ENCODE measurements at places on chromosomes 11 and 22.

DNA sequence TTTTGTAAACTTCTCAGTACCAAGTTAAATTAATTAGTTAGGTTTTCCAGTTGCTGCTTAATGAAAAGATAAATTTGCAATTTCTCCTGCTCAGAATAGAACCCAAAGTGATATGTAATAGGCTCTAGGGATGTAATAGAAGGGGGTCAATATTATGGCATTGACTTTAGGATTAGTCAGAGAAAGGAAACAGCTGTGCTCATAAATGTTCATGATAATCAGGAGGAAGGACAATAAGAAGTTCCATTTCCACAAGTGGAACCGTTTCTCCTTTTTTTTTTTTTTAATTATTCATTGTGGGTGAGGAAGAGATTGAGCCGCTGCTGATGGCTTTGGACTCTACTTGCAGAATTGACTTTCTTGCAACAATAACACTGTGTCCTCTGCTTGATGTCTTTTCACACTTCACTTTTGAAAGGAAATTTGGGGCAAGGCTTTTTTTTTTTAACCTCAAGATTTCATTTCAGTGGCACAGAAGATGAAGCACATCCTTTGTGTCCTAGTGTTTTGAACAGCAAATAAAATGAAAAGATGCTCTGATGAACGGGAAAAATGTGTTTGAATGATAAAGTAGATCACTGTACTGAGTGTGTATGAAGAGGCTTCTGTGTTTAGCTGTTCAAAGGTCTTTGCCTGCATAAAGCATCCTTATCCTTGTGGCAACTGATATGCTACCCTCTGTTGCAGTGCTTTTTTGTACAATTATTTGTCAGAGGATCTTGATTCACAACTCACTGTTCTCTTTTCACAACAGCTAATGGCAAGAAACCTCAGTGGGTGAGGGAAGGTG is 62.4 kb downstream of the GAS2 start:
- no peak for DNase-seq

DNA sequence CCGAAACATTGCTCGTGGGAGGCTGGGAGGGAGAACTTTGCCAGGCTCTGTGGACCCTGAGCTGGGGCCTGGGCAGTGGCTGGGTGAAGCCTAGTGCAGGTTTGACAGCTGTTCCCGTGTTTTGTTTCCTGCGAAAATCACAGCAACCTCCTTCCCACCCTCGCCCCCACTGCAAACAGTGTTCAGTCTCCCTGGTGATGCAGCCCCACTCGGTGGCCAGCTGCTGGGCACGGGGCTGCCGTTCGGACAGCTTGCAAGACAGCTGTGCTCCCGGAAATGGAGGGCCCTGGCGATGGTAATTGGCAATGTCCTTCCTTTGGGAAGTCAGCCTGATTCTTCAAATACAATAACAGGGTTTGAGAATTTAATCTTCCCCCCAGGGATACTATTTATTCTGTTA is 10.4 kb upstream of the GAL start:
- DNase-seq, result no peak

GRCh38 chr11:68838572-68838964 is 3.1 kb downstream of the CPT1A start:
- no peak for DNase-seq

DNA sequence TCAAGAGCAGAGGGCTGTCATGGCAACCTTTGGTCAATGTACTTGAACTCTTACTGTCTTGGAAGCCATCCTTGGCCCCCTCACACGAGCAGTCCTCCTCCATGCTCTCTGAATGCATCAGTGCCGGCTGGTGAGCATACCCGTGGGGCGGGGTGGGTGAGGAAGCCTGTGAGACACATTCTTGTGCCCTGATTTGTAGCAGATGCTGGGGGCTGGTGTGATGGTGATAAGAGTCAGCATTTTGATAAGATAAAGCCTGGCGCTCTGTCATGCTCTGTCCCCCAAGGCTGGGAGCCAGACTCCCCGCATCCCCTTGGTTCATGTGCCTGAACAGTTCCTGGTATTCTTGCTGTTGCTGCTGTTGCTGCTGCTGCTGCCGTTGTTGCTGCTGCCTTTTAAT is 20.5 kb upstream of the APOA1 start:
- no peak for DNase-seq

DNA sequence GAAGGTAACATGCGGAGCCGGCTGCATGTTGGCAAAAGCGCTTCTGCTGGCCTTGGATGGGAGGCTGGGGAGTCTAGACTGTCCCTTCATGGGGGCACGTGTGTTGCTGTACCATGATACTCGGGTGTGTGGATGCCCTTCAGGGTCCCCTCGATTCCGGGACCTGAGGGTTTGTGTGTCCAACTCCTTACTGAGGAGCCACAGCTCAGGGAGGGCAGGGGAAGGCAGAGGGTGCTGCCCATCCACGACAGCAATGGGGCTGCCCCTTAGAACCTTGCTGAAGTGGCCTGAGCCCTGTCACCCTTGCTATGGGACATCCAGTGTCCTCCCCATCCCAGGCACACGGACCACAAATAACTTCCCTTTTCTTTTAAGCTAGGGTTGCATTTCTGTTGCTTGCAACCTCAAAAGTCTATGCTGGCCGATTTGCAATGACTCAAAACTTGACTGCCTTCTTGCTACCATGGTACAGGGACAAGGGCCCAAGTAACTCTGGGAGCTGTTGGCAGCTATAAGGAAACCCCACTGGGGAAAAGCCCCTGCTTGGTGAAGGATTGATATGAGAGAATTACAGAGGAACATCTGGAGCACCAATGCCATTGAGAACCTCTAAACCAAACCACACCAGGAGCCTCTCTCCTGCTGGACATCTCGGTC is 43.8 kb downstream of the RTL6 start:
- no peak for DNase-seq

GRCh38 chr11:12983336-12983735 is 25.8 kb upstream of the RASSF10 start:
- DNase-seq, result no peak

DNA sequence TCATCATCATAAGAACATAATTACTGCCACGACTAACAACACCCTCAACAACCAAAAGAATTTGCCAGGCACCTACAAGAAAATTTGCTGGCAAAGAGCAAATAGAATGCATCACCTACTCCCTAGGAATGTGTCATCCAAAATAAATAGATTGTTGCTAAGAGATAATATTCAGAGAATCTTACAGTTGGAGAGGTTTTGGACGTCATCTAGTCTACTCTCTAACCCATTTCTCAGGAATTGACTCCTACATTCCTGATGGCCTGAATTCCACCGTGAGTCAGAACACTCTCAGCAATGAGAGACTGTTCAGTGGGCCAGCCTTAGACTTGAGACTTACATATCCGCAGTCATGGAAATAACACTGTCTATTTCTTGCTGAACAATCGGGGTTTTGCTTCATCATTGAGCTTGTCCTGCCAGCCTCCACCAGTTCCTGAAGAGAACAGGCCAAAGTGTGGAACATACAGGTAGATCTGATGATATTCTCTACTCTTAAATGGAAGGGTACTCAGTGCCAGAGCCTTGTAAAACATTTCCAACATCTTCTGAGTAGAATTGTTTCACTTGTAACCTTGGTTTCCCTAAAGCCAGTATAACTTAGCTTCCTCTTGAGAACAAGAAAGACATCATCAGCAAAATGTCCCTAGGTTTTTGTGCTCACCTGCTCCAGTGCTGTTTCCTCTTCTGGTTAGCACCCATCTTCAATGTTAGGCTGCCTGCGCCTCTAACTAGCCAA is 8.3 kb downstream of the KIRREL3 start:
- no peak for DNase-seq

GRCh38 chr11:86629045-86629706 is 43.2 kb downstream of the ME3 start:
- DNase-seq, result no peak

GRCh38 chr11:76667856-76668255 is 2.7 kb downstream of the LRRC32 start:
- no peak for DNase-seq

DNA sequence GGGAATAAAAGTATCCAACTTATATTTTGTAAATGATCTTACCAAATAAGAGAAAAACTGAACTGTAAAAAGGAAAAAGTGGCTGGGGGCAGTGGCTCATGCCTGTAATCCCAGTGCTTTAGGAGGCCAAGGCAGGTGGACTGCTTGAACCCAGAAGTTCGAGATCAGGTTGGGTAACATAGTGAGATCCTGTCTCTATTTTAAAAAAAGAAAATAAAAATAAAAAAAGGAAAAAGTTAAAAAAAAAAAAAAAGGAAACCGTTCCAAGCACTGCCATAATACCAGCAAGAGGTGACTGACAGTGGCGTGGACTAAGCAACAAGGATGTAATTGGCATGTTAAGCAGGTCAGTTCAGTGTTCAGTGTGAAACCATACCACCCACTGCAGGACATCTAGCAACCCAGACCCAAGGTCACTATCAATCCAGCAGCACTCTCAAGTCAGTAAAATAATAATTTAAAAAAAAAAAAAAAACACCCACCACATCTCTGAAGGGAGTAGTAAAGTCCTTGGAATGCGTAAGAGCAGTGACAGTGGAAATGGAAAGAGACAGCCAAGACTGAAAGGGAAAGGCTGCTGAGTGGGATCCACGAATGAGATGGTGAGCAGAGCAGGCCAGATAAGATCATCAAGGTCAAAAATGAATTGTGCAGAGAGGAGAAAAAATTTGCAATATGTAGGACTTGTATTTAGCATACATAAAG is 43.6 kb downstream of the MAPK1 start:
- DNase-seq, result no peak

DNA sequence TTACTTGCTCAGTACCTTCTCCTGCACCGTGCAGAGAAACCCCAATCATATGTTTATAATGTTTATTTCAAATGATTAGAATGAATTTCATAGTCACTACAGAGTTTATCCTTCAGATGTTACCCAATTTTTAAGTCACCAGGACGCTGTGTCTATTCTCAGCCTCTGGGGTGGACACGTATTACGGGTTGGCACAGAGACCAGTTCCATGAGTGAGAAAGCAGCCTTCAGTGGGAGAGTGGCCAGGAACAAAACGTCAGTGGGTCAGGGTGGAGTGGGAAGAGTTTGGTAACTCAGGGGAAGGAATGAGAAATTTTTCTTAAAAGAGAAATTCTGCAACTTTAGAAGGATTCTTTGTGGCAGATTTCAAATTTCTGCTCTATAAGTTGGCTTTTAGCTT is 77.1 kb upstream of the MTMR2 start:
- DNase-seq, result no peak

DNA sequence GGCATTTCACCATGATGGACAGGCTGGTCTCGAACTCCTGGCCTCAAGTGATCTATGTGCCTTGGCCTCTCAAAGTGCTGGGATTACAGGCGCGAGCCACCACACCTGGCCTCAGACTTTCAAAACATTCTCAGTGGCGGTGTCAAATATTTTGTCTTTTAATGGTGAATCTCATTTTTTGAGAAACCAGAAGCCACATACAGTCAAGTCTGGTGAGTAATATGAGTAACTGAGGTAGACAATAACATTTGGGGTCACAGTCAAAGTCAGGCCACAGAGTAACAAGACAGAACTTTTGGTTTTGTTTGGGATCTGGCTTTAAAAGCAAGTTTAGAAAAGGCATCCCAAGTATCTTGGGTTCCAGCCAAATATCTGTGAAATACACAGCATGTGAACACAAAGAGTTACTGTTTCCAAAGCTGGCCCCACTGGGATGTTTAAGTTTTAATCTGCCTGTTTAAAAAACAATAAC is 5.6 kb upstream of the TMA7B start:
- DNase-seq, result no peak

DNA sequence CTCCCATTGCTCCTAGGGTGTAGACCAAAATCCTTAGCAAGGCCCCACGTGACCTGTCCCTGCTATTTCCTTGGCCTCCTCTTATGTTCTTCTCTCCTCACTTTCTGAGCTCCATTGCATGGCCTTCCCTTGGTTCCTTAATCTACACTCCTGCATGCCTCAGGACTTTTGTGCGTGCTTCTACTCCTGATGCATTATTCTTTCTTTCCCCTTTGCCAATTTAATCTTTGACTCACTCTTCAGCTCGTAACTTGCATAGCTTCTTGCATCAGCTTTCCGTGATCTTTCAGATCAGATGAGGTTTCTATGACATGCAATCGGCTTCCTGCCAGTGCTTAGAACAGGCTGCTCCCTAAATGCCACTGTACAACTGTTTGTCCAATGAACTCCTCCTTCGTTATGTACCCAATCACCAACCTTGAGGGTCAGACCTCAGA is 261.6 kb upstream of the CADM1 start:
- DNase-seq, result no peak

GRCh38 chr11:67705264-67705663 is 30.8 kb upstream of the ALDH3B2 start:
- DNase-seq, result no peak

GRCh38 chr11:77784572-77784971 is 36.0 kb downstream of the RSF1 start:
- no peak for DNase-seq

GRCh38 chr11:107501713-107502112 is 44.1 kb upstream of the CWF19L2 start:
- DNase-seq, result no peak

DNA sequence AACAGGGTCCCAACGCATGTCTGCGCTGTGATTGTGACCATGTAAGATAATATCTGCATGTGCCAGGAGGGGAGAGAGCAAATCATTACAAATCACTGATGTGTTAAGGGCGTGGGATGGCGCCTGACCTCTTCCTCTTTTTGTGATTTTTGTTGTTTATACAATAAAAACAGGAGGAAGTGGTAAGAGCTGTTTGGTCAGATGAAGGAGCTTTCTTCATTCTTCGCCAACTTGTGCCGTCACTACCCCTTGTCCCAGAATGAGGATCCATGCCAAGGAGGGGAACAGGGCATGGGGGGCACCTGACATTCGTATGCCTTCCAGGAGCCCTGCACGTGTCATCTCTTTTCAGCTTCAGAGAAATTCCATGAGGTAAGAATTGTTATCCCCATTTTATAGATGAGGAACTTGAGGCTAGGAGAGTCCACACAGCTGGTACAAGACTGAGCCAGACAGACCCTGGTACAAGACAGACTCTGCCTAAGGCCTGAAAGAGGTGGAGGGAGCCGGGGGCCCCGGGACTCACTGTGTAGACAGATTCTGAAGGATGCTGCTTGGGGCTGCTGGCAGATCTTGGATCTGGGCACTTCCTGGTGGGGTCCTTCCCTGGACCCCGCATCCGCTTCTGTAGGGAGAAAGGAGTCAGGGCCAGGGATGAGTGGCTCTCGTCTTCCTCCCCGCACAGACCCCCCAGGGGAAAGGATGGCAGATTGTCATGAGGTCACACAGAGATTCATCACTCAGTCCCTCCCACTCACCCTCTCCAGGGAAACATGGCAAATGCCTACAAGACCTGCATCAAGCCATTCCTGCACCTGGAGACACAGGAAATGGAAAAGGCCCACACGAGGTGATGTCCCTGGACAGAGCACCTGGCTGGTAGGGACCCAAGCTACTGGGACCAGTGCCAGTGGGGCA is 34.6 kb downstream of the NFAM1 start:
- no peak for DNase-seq
